ENCODE measurements at places on chromosomes 4 and X.

GRCh38 chr4:6008092-6008551 lies 10.1 kb downstream of the C4orf50 start:
- peak; percentile 49 for DNase-seq

DNA sequence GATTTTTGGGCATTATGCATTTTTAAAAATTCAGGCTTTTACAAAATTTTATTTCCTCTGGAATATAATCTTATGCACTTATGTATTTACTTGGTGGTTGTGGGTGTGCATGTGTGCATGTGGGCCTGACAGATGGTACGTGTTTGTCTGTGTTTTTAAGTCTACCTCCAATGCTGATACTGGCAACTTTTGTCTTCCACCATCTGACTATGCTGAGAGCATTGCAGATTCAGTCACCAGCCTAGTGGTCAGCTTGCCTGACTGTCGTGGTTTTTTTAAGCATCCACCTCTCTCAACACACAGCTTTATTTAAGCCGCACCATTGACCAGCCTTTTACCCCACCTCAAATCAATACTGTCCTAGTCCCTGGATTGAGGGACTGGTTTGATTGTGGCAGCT lies 37.1 kb downstream of the FSTL5 start:
- no peak for DNase-seq

DNA sequence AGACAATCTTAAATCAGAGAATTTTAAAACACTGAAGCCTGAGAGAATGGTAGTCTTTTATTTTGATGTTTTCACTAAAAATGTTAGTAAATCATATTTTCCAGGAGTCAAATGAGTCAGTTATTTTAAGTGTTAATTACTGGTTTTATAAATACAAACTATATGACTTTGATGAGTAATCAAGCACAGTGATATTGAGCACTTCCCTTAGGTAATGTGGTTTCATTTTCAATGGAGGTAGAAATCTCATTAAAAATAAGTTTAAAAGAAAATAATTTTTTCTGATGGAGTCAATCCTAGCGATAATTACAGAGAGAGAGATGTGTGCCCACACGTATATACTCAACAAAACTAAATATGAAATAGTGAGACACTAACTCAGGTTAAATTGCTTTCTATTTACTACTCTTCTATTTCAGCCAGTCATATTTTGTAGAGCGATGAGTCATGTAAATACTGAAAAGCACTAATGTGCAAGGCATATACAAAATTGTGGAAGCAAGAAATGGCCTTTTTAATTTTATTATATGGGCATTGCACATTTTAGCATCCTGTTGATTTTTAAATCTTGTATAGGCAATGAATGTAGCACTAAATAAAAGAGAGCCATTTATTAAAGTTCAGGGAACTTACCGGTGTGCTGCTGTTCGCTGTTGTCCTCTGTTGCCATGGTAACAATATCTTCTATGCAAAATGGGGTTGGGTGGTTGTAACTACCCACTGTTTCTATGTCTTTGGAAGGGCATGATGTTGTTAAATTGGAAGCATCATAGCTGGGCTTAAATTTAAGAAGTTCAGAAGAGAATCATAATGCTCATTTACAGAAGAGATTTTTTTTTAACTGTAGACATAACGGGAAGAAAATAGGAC lies 513.7 kb downstream of the TLL1 start:
- no peak for DNase-seq

DNA sequence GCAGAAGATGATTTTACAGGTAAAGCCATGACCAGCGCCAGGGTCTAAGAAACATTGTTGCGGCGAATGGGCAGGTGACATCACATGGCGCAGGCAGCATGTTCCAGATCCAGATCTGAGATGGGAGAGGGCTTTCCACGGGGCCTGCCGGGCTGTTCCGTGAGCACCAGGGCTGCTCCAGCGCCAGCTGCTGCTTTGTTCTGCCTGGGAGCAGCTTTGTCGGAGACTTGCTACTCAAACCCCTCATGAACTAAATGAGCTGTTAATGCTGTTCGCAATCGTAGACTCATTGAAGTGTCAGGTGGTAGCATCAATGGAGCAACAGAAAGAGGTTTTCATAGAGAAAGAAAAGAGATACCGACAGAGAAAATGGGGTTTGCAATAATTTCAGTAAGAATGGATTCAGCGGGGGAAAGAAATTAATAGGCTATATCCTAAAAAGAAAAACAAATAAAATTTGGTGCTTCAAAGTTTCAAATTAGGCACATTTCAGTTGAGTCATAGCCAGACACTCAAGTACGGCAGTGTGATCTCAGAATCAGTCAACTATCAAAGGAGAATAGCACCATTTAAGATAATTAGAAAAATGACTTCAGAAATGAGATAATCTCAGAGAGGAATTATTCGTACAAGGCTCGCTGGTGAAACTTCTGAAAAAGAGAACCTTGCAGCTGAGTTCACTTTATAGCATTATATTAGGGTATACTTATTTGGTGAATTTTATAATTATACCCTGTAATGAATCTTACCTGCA lies 23.9 kb downstream of the SORBS2 start:
- no peak for DNase-seq

- no peak for DNase-seq
Measured at GRCh38 chrX:42695800-42696358, 82.1 kb downstream of the PPP1R2C start.

- no peak for DNase-seq
Measured at GRCh38 chr4:119559044-119559647, 69.5 kb downstream of the PDE5A start.

- DNase-seq: no peak
Measured at GRCh38 chrX:40260146-40260747, 162.5 kb upstream of the BCOR start.
